ENCODE measurements at places on chromosomes 2 and 18.
A peak's percentile ranks its signal among the peaks of the same experiment; 100 is the strongest.

GRCh38 chr2:221777119-221777518, 205.0 kb upstream of the EPHA4 start:
- DNase-seq: no peak

GRCh38 chr2:114175507-114175906, 266.9 kb upstream of the DPP10 start:
- no peak for DNase-seq

- DNase-seq: no peak
These were observed 131.6 kb downstream of the CABLES1 start for GRCh38 chr18:23266717-23267446.

GRCh38 chr2:232316461-232317330, 61.9 kb upstream of the ALPP start:
- DNase-seq: no peak

DNA sequence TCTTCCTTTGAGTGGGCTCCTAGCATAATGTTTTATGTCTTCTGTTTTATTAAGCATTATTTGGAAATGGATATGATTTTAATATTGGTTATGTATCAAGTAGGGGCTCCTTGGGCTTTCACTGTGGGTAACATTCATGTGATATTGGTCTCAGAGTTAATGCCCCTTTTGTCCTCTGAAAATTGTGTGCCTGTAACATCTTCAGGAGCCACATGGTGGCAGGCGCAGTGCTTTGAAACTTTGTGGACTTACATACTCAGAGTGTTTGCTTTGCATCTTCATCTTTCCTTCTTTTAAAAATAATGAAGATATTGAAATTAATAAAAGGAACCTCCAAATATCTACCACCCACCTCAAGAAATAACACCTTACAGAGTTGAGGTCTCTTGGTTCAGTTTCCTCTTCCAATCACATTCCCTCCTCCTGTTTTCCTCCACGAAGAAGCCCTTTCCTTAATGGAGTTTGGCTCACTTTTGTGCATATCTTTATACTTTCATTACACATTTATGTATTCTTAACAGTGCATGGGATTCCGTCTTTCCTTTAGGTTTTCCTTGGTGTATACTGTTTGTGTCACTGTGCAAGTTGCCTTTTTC, 73.5 kb downstream of the LIMS1 start:
- DNase-seq: peak; percentile 39

DNA sequence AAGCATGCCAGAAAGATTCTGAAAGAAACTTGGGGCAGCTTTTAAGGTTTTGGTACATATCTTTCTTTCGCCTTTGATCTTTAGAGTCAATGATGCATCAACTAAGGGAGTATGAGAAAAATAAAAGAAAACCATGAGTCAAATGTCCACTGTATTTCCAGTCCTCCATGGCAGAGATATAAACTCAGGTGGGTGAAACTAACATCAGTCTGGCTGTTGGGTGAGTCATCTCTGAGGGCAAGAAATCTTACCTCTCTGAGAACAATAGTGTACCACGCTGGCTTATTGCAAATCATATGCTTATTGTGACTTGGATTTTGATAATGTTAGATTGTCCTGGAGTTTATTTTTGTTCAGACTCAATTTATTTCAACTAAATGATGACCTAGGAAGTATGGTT, 521.0 kb downstream of the PLCL1 start:
- DNase-seq: no peak

- DNase-seq: no peak
These were observed 1.2 kb downstream of the DLX1 start for GRCh38 chr2:172086241-172087206.

- no peak for DNase-seq
These were observed 45.5 kb upstream of the FZD5 start for GRCh38 chr2:207815254-207815653.

- DNase-seq: no peak
These were observed 410.0 kb upstream of the KCNH7 start for GRCh38 chr2:163248376-163249253.
